ENCODE measurements at places on chromosomes 3 and 15. TPM values are rescaled to one million over a fixed set of nuclear protein-coding genes. Genes with fewer than 3 reads are reported as not detected.

ANKUB1 gene
- total RNA-seq: not detected

GRCh38 chr3:123287051-123287961 lies 85.6 kb downstream of the SEC22A start:
- DNase-seq: no peak

- no peak for DNase-seq
These were observed 6.9 kb upstream of the ZNF662 start for GRCh38 chr3:42898896-42899675.

DNA sequence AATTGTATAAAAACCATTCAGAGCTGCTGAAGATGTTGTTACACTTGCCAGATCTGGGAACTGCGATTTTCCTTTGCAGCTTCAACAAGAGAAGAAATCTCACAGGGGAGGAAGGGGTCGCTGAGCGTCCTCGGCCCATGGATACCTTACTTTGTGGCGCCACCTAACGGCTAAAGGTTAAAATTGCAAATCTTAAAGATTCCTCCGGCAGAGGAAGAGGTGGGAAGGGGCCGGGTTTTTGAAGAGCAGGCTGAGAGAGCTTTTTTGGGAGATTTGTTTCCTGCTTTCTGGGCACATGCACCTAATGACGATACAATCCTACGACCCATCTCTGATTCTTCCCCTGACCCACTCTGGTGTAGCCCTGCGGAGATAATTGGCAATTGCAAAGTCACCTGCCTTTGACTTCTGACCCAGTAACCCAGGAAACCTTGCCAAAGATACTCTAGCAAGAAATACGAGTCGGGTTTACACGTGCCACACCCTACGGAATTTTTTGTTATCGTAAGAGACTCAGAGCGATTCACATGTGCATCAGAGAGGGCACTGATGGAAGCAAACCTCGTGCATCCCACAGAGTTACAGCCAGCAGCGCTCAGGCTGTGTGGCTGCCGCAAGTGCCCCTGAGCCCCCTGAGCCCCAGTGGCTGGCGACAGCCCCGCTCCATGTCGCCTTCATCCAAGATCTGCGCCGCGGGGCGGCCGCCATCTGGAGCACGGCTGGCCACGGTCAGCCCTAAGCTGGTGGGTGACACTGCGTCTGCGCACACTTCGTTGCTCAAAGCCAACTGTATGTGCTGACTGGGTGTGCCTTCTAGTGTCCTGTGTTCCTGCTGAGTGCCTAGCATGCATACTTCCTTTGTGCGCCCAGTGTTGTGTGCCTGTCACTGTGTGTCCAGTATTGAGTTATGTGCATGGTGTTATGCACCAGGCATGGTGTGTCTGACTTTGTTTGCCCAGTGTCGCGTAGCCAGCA lies 55.2 kb upstream of the CHRNA7 start:
- peak; percentile 73 for DNase-seq

- DNase-seq: no peak
These were observed 57.4 kb downstream of the CDCP1 start for GRCh38 chr3:45088543-45089358.

ADAMTS7 gene
- total RNA-seq: 62.9 TPM

Measured in neural crest cell (in vitro differentiated cells).